ENCODE measurements at places on chromosomes 6 and 20. TPM values are rescaled to one million over a fixed set of nuclear protein-coding genes. Genes with fewer than 3 reads are reported as not detected.

ZNF334 gene
- 8.9 TPM for polyA plus RNA-seq

TPD52L1 gene
- polyA plus RNA-seq = 44.5 TPM

SLC22A2 gene
- 0.32 TPM for polyA plus RNA-seq

COL20A1 gene
- 9.3 TPM for polyA plus RNA-seq

EBF4 gene
- 4.4 TPM for polyA plus RNA-seq

FRMD1 gene
- 0.33 TPM for polyA plus RNA-seq

KIF25 gene
- 0.93 TPM for polyA plus RNA-seq

GLO1 gene
- 103 TPM for polyA plus RNA-seq

F13A1 gene
- polyA plus RNA-seq = 51.8 TPM

C20orf144 gene
- polyA plus RNA-seq = 0.14 TPM

CTCFL gene
- polyA plus RNA-seq = not detected

BPIFB2 gene
- polyA plus RNA-seq = not detected

HCRTR2 gene
- 0.14 TPM for polyA plus RNA-seq

TRIM15 gene
- polyA plus RNA-seq = not detected

ANGPT4 gene
- 0.09 TPM for polyA plus RNA-seq

OVOL2 gene
- not detected for polyA plus RNA-seq

FAM209B gene
- not detected for polyA plus RNA-seq

CDSN gene
- polyA plus RNA-seq = not detected

CALHM5 gene
- polyA plus RNA-seq = 2.1 TPM

MLN gene
- not detected for polyA plus RNA-seq

TRIM26 gene
- polyA plus RNA-seq = 12.8 TPM

LHFPL5 gene
- not detected for polyA plus RNA-seq

ULBP3 gene
- 2.4 TPM for polyA plus RNA-seq

PRKN gene
- polyA plus RNA-seq = 4.0 TPM

EFCAB8 gene
- polyA plus RNA-seq = 0.15 TPM

RBPJL gene
- not detected for polyA plus RNA-seq

SLC44A4 gene
- polyA plus RNA-seq = 0.25 TPM

C6orf163 gene
- polyA plus RNA-seq = 1.2 TPM

CABLES2 gene
- polyA plus RNA-seq = 6.2 TPM

ADGRG6 gene
- 6.2 TPM for polyA plus RNA-seq

REM1 gene
- polyA plus RNA-seq = 5.6 TPM

TRDN gene
- 97.2 TPM for polyA plus RNA-seq

LY6G6F gene
- not detected for polyA plus RNA-seq

TREML2 gene
- polyA plus RNA-seq = 0.13 TPM

EYA2 gene
- polyA plus RNA-seq = 3.5 TPM

CRYBG1 gene
- polyA plus RNA-seq = 2.2 TPM

NHSL1 gene
- polyA plus RNA-seq = 20.0 TPM

CGA gene
- polyA plus RNA-seq = 3.1 TPM

SLC22A1 gene
- polyA plus RNA-seq = 0.30 TPM

TOMM6 gene
- 170 TPM for polyA plus RNA-seq

RAB44 gene
- 0.12 TPM for polyA plus RNA-seq

SPAG4 gene
- 3.6 TPM for polyA plus RNA-seq

GZF1 gene
- 10.9 TPM for polyA plus RNA-seq

LGSN gene
- not detected for polyA plus RNA-seq

MYH7B gene
- 62.6 TPM for polyA plus RNA-seq

PRR18 gene
- 0.69 TPM for polyA plus RNA-seq

PBOV1 gene
- 0.07 TPM for polyA plus RNA-seq

RAMACL gene
- polyA plus RNA-seq = 0.11 TPM

BCAS4 gene
- polyA plus RNA-seq = 4.4 TPM
